ENCODE measurements at places on chromosomes 13 and 19.

- no peak for DNase-seq
Observed at GRCh38 chr13:59445812-59446211, 717.9 kb downstream of the DIAPH3 start.

DNA sequence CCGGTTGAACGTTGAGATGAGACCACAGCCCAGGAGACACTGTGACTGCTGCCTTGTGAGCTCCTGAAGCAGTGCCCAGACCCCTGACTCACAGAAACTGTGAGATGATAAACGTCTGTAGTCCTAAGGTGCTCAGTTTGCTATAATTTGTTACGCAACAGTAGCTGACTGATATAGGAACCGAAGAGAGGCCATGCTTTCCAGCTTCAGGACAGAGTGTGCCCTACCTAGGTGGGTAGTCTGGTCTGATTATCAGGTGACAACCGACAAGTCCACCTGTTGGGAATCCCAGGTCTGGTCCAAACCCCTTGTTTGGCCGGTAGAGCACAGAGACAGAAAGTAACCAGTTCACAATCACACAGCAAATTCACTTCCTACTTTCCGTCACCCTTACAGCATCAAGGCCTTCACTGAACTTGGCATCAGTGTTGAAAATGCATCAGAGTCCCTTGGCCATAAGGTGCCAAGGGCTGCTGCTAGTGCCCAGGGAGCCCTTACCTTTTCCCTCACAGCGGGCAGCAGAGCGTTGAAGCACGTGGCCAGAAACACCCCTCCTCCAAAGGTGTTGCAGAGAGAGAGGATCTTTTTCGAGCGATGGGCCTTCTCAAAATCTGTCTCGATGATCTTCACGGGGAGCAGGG is 3.1 kb downstream of the SLC39A3 start:
- DNase-seq = no peak

- no peak for DNase-seq
Observed at GRCh38 chr13:33434676-33435075, 149.1 kb upstream of the STARD13 start.

- no peak for DNase-seq
Observed at GRCh38 chr13:94657167-94657566, 55.2 kb downstream of the SOX21 start.

- no peak for DNase-seq
Observed at GRCh38 chr13:89930861-89931260, 1416.6 kb upstream of the MIR17HG start.

DNA sequence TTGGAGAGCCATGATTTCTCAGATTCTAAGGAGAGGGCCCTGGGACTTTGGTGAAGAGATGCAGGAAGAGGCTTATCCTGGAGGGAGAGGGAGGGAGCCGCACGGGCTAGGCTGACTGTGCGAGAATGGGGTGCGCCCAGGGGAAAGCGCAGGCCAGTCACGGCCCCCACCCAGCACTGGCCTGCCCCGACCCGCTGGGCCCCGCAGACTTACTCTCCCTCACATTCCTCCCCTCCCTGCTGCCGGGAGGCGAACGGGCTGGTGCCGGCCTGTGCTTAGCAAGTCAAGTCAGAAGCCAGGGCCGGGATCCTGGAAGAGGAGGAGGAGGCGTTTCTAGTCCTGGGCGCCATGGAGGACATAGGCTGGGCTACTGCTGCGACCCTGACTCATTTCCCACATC is 120.0 kb downstream of the CRYL1 start:
- no peak for DNase-seq

GRCh38 chr19:30696514-30696913 is 324.3 kb downstream of the ZNF536 start:
- DNase-seq = no peak

DNA sequence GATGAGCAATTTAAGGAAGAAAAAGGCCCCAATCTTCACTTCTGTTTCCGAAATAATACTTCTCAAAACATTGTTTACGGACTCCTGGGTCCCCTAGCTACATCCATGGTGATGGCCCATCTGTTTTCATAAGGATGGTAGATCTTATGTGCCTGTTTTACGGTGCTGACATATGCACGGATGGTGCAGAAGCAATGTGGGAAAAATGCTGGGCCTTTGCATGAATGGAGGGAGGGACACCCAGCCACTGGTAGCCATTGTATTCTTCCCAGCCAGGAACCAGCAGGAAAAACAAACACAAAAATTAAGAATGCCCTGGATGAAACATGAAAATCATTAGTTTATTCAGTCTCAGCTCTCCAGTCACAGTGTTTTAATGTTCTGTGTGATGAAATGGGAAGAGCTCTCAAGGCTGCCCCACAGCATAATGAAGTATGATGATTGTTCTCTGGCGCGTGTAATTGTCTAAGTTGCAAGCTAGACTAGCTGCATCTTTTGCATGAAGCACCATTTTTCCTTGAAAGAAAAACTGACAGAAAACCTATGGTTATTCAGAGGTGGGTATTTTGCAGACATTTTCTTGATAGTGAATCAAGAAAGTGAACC is 1201.1 kb upstream of the SLC10A2 start:
- no peak for DNase-seq

DNA sequence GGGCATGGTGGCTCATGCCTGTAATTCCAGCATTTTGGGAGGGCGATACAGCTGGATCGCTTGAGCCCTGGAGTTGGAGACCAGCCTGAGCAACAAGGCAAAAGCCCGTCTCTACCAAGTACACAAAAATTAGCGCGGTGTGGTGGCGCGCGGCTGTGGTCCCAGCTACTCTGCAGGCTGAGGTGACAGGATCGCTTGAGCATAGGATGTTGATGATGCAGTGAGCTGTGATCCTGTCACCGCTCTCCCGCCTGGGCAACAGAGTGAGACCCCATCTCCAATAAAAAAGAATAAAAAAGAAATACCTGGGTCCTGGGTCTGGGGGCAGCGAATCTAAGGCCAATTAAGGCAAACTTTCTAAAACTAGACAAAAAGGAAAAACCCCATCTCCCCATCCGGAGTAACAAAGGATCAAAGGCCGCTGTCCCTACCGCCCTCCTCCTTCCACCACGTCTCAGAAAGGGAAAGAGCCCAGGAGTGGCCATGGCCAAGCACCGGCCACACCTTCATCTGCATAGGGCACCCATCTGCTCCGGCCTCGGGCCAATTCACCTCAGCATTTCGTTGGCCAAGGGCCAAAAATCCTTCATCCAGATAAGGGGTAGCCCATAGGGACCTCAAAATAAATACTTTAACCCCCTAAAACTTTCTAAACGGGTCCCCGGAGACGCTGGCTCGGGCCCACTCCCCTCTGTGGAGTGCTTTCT is 851 bp downstream of the ZNF320 start:
- no peak for DNase-seq

- no peak for DNase-seq
Observed at GRCh38 chr13:109157275-109157674, 527.9 kb downstream of the MYO16 start.

GRCh38 chr19:48396016-48396823 is 2.8 kb downstream of the GRIN2D start:
- no peak for DNase-seq

DNA sequence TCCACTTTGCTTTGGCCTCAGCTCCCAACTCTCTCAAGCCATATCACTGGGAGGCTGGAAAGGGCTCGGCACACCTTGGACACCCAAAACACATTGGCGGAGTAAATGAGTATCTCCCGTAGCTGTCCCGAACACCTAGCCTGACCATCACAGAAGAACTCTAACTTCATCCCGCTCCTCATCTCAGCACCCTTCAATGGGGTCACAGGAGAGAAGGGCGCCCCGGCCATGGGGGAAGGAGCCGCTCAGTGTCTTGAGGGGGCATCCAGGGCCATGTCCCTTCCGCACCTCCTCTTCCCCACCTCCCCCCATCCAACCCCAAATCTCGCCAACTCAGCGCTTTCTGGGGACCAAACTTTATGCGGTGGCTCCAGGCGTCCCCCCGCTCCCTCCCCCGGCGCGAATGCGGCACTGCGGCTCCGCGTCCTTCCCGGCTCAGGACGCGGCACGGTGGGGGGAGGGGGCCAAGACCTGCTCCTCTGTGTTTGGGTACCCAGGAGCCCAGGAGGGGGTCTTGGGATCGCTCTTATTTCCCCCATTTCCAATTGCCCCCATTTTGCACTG is 3.0 kb downstream of the KCNC3 start:
- no peak for DNase-seq

- DNase-seq = no peak
Observed at GRCh38 chr19:33219261-33219815, 6.3 kb downstream of the SLC7A10 start.

- DNase-seq = no peak
Observed at GRCh38 chr19:13441810-13442512, 64.3 kb downstream of the CACNA1A start.

- no peak for DNase-seq
Observed at GRCh38 chr13:30158774-30159445, 148.4 kb downstream of the KATNAL1 start.

DNA sequence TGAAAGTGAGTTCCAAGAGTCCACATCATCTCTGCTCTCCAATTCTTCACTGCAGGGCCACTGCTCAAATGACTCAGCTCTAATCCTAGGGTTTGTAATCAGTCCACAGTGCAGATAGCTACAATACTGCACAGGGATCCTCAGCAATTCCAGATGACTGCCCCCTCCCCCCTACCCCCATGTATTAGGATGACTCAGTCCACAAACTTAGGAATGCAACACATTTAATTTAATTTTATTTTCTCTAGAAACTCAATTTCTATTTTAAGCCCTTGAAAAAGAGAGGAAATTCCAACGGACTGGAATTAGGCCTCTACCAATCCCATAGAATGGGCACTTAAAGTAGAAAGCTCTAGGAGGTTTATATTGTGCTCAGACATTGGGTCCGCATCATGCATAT is 173.8 kb upstream of the SOX21 start:
- no peak for DNase-seq

- DNase-seq = peak; percentile 30
Observed at GRCh38 chr19:18489627-18490184, 32.2 kb downstream of the ELL start.

GRCh38 chr19:13597640-13598039 is 91.4 kb upstream of the CACNA1A start:
- peak; percentile 69 for DNase-seq

GRCh38 chr13:42394711-42395085 is 122.7 kb downstream of the AKAP11 start:
- DNase-seq = no peak

DNA sequence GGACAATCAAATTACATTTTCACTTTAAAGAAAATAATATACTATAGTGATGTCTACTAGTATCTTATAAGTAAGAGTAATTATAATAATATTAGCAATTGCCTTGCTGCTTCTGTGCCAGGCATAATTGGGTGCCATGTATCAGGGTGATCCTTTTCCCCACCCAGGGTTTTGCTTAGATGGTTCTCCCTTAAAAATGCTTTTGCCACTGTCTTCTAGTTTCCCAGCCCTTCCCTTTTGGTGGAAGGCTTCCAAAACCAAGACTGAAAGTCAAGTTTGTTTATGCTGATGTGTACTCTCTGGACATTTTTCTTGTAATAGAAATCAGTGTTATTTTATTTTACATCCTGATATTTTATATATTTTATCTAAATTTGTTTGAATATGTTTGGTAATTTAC is 77.8 kb downstream of the ITGBL1 start:
- DNase-seq = no peak

- DNase-seq = no peak
Observed at GRCh38 chr19:38276942-38277517, 12.7 kb downstream of the SPINT2 start.

GRCh38 chr19:4976401-4977298 is 7.7 kb downstream of the KDM4B start:
- DNase-seq = no peak

GRCh38 chr13:91017031-91017668 is 330.3 kb upstream of the MIR17HG start:
- DNase-seq = peak; percentile 77

GRCh38 chr13:111302045-111302726 is 18.3 kb upstream of the TEX29 start:
- no peak for DNase-seq

DNA sequence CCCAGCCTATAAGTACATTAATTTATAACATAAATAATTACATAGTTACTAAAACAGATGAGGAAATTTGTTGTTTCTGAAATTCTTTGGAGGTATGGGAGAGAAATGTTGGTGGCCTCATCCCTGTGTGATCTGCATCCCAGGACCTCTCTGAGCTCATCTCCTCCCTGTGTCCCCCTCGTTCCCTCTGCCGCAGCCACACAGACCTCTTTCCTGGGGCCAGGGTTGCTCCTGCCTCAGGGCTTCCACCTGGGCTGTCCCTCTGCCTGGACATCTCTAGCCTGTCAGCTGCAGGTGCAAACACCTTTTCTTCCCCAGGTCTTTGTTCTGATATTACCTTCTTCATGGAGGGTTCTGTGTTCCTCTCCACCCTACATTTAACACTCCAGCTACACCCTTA is 3.9 kb downstream of the ZNF766 start:
- no peak for DNase-seq

GRCh38 chr19:8638078-8638619 is 7.7 kb downstream of the NFILZ start:
- DNase-seq = no peak

DNA sequence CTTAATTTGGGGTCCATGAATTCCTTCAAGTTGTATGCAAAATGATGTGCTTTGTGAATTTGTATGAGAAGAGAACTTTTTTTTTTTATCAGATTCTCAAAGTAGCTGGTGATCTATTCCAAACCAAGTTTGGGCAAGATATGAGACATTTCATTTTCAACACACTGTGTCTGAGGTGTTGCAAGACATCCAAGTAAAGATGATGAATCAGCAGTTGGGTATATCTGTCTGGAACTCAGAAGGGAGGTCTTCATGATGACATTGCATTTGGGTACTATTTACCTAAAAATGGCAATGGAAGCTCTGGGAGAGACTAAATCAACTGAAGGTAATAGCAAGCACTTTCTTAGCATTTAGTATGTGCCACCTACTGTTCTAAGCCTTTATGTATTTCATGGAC is 2.8 kb downstream of the FAM124A start:
- no peak for DNase-seq

GRCh38 chr19:46821512-46822409 is 28.9 kb downstream of the AP2S1 start:
- DNase-seq = no peak

- DNase-seq = no peak
Observed at GRCh38 chr13:37277435-37278144, 172.1 kb upstream of the CSNK1A1L start.

GRCh38 chr13:30371649-30372265 is 50.5 kb upstream of the UBE2L5 start:
- no peak for DNase-seq

DNA sequence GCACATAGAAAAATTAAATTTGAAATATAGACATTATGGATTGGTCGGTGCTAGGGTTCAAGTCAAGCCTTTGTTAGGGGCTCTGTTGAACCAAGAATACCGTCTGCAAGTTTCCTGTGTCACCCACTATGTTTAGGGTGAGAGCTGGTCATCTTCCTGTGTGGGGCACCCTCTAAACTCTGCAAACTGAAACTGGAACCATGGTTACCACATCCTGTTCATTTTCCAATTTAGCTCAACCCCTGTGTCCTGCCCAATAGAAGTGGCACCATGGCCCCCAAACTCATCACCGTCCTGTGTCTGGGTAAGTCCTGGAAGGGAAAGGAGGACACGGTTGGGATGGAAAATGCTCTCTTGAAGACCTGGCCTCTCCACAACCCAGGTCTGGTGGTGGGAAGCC is 29.9 kb downstream of the LAIR2 start:
- DNase-seq = no peak

GRCh38 chr13:65555962-65556361 is 1674.2 kb downstream of the PCDH9 start:
- DNase-seq = peak; percentile 47

All from SHP77 treated with DMSO at 0.1 percent for 48 hours (cell line).